DMS79 treated with DMSO at 0.1 percent for 48 hours (cell line): ENCODE measurements at places on chromosomes 12 and 14.

DNA sequence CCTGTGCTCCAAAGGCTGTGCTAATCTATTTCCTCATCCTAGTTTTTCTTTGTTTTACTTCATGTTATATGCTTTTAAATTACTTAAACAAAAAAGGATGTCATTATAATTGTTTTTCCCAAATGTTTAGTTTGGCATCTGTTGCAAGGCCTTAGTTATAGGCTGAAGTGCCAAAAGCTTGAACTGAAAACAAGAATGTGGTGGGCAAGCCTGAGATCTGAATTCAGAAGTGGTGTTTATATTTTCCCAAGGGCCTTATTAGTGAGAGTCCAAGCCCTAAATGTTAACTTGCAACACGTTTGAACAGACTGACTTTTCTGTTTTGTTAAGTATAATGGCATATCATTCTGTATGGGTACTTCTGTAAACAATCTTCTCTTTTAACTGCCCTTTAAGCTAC is 326.8 kb downstream of the CCDC91 start:
- peak; percentile 18 for DNase-seq

DNA sequence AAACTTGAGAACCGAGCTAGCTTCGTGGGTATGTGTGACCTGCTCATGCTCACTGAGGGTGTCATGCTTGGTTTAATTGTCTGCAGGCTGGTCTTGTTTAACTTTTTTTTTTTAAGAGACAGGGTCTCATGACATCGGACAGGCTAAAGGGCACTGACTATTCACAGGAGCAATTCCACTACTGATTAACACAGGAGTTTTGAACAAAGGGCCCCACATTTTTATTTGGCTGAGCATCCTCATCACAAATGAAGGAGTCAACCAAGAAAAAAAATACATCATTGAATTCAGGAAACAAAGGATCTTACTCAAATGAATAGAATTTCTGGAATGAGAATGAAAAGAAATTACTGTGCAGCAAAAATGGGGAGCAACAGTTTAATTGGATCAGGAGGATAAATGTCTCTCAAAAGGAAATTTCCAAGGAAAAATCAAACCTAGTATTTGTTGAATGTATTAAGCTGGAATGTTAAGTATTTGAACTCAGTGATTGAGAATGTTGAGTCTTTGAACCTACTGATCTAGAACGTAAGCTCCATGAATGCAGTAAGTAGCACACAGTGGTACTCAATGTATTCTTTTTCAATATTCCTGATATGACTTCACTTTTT is 20.8 kb upstream of the PYROXD1 start:
- DNase-seq: no peak

GRCh38 chr14:70807898-70808415 is 1.4 kb downstream of the MAP3K9 start:
- DNase-seq: peak; percentile 74

DNA sequence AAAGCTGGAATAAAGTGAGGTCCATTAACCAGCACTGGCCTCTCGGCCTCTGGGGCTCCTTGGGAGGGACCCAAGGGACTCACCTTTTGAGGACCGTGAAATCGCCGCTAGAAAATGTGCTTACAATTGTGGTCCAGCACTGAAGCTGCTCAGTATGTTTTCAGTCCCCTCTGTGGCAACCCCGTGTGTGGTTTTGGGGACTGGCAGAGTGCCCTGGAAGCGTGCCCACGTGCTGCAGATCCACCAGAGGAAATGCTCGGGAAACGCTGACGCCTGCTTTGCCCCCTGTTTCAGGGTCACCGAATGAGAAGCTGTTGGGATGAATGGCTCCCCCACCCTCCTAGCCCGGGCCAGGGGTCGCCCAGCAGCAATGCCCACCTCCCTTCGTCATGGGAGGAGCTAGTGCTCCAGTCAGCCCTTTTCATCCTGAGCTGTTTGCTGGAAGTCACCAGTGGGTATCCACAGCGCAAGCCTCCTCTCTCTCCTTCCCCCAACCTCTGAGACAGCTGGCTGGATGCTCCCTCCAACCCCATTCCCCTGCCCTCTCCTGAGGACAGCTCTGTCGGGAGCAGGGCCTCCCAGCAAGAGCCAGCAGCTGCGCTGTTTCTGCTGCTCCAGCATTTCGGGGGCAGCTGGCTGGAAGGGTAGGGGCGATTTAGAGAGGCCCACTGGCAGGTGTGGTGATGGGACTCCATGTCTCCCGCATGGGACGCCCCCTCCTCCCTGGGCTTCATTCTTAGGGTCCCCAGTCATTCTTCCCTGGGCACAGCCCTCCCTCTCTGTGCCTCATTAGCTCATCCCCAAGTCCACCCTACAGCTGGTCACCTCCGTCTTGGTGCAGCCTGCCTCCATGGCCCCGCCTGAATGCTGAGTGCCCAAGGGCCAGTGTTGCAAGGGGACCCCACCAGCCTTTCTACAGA is 33.2 kb upstream of the PPP1R13B start:
- peak; percentile 84 for DNase-seq

DNA sequence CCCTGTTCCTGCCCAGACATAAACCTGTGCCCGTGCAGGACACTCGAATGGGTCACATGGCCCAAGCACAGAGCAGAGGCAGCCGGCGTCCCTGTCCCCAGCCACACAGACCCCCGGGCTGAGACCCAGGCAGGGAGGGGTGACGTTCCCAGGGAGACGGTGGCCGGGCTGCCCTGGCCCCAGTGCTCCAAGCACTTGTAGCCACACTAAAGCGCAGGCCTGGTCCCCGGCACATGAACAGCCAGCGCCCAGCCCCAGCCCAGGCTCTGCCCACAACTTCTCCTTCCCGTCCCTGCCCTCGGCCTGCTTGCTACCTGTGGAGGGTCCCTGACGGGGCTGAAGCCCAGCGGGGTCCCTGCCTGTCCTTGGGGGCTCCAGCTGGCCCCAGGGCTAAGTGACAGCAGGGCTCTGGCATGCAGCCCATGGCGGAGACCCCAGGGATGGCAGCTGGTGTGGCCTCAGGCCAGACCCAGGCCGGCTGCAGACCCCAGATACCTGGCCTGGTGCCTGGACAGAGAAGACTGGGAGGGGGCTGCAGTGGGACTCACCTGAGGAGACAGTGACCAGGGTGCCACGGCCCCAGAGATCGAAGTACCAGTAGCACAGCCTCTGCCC is 338.4 kb downstream of the TMEM121 start:
- no peak for DNase-seq

GRCh38 chr14:95174184-95174792 is 17.0 kb upstream of the DICER1 start:
- no peak for DNase-seq

DNA sequence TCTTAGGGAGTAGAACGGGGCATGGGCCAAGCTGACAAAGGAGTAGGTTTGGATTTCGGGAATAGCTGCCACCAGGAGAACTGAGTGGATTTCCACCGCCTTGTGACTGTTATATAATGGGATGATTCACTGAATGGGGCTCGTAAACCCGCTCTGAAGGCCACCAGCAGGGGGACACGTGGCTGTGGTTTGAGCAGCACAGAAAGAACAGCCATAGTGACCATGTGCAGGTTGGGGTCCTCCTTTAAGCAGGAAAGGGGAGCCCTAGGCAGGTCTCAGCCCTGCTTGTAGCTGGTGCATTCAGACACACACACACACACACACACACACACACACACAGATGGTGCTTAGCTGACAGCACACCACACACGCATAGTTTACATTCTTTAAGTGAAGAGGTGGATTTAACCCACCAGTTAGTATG is 8.6 kb upstream of the ASB2 start:
- DNase-seq: no peak

DNA sequence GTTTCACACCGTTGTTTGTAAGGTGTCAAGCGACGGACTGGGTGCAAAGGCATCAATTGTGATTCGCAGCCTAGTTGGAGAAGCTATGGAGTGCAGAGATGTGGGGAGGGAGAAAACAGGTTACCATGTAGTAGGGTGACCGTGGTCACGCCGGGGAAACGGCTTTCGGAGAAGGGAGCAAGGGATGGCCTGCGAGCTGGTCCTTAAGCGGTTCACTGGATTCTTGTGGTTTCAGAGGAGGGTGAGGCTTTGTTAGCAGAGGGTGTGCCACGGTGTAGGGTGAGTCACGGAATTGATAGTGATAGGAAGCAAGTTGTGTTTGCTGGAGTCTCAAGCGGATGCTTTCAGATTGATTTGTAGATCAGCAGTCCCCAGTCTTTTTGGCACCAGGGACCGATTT is 2.3 kb downstream of the PIWIL1 start:
- peak; percentile 40 for DNase-seq

DNA sequence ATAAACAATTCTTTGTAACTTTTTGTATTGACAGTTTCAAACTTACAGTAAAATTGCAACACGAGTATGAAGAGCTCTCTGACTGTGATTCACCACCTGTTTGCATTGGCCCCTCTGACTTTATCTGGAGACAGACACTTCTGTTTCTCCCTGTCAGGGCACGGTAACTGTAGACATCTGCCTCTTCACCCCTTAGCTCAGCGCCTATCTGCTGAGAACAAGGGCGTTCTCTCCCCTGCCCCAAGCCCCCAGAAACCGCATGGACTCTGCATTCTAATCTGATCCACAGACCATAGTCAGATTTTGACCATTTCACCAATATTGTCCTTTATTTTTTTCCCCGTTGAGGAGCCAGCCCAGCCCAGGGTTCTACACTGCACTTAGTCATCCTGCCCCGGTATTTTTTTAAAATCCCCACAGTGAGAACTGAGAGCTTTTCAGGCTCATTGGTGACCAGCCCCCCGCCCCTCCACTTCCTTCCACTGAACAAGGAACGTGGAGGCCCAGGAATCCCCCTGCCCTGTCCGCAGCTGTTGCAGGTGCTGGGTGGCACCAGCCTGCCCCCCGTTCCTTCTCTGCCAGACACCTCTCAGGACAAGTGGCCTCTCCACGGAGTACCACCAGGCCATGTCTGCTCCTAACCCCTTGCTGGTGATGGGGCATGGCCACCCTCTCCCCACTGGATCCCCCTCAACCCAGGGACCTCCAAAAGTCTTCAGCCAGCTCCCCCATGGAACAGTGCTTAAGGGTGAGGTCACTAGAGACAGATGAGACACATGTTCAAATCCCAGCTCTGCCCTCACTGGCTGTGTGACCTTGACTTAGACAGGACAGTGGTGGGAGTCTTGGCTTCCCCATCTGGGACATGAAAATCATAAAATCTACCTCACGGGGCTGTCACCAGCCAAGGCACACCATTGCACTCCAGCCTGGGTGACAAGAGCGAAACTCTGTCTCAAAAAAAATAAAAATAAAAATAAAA is 11.2 kb downstream of the RHOF start:
- DNase-seq: no peak

GRCh38 chr12:84973026-84973425 is 60.4 kb upstream of the SLC6A15 start:
- no peak for DNase-seq

DNA sequence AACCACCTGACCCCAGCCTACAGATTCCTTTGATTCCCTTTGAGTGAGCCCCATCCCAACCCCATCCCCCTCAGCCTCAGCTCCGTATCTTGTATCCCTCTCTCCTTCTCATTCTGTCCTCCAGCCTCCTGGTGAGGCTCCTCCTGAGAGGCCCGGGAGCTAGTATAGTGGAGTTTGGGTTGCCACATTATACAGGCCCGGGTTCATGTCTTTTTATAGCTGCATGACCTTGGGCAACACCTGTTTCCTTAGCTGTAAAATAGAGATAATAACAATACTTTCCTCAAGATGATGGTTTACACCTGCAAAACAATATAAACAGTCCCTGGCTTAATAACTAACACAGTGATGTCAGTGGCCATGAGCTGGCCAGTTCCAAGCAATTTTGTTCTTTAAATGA is 89.8 kb downstream of the STAB2 start:
- DNase-seq: no peak

DNA sequence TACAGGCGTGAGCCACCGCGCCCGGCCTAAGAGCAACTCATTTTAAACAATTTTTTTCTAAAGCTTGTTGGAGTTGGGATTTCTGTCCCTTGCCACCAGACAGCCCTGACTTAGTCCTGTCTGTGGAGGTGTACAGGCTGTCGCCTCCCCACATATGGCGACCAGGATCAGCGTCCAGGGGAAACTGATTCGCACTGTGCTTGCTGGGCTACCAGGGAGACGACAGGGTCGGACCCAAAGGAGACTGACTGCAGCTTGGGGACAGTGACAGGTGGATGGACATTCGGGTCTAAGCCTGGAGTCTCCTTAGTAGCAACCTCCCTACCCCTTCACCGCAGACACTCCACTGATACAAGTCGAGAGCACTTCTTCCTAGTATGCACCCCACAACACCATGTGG is 40.3 kb downstream of the TRAFD1 start:
- DNase-seq: no peak

DNA sequence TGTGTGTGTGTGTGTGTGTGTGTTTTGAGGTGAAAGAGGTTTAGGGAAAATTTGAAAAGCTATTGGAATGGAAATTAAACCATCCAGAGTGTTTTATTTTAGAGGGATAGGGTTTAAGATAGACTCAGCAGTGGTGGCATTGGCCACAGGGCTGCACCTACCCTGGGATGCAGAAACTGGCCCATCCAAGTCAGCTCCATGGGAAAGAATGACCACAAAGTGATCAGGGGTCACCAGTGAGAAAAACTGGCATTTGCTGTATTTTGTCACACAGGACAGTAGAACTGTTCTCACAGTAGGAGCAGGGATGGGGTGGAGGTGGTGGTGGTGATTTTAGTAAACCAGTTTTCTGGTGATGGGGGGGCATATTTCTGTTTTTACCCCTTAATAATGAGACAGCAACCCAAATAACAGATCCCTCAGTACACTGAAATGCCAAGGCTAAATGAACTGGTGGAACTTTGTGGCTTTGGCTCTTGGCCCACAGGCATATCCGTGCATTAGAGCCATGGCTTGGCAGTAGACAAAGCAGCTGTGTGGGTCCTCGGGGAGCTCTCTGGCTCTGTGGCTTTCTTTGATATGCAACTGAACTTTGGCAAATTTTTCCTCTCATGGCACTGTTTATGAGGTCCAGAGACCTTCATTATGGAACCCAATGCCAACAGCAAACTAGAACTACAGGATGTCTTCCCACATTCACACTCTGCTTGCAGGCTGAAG is 348.3 kb downstream of the ZFP36L1 start:
- peak; percentile 98 for DNase-seq

GRCh38 chr12:18158774-18159557 is 69.0 kb upstream of the RERGL start:
- DNase-seq: no peak

DNA sequence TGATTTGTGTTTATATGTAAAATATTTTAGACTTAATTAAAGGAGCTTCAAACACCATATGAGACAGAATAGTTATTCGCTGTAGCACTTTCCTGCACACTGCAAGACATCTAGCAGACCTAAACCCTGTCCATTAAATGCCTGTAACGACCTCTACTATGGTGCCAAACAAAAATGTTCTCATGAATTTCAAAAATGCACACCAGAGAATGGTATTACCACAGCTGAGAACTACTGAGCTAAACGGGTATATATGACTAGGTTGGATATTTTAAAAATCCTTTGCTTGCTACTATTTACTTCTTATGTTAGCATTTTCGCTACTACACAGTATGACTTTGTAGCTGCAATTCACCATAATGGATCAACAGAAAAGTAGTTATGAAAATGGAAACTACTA is 34.8 kb downstream of the SPPL3 start:
- no peak for DNase-seq
